Right ventricle myocardium inferior (tissue), 1 donor: ENCODE measurements at places on chromosomes 4 and X. TPM values are rescaled to one million over a fixed set of nuclear protein-coding genes. Genes with fewer than 3 reads are reported as not detected.

DNA sequence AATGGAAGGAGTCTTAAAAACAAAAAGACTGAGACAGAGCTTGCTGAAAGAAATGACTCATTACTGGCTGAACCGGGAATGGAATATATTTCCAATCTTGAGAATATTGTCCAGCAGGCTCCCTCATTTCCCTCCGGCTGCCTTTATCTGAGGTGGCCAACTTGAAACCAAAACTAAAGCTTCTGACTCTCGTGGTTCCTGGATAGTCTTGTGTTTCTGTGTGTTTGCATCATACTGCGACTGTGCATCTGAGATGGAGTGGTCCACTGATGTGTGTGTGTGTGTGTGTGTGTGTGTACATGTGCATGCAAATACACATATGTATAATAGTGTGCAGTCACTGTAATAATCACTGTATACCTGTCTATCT, 145.6 kb upstream of the SCML1 start:
- no peak for DNase-seq

Gene TIGD4
- not detected for total RNA-seq

Gene FAM184B
- not detected for total RNA-seq

DNA sequence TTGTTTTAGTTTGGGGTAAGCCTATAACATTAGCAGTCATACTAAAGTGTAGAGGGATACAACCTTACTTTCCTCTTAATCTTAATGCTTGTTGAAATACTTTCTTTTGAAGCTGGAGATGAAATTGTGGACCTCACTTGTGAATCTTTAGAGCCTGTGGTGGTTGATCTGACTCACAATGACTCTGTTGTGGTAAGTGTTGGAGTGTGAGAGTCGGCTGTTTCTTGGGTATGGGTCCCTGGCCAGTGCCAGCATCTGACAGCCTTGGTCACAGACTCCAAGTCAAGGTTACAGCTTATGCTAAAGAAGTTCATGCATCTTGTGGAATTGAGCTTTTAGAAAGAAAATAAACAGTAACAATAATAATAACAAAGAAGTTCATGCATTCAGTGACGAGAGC, 31.6 kb downstream of the RNF4 start:
- DNase-seq = no peak

- no peak for DNase-seq
These were observed 15.2 kb upstream of the RUFY3 start for GRCh38 chr4:70706516-70706915.

DNA sequence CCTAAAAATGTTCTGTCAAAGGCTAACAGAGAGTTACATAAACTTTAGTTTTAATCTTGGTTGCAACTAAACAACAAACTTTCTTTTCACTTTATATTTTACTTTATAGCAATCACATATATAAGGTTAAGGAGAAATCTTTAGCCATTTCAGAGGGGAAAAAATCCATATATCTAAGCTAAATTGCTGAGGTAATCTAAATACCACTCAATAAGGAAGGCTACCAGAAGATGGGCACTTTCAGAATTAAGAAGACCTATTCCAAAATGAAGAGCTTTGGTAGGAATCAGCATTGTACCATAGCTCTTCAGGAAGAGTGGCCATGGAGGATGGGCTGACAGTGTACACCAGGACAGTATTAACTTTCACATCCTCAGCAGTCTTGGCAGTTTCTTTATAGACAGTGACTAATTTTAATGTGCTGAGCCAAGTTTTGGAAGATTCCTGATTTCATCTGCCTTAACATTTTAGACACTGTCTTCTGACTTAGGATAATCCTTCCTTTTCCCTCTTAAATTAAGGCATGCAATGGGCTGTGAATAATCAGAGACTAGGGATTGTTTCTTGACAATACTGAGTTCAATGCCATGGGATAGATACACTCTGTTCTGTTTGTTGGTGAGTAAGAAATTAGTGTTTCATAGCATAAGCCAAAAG, 7.1 kb downstream of the FAT4 start:
- no peak for DNase-seq

DNA sequence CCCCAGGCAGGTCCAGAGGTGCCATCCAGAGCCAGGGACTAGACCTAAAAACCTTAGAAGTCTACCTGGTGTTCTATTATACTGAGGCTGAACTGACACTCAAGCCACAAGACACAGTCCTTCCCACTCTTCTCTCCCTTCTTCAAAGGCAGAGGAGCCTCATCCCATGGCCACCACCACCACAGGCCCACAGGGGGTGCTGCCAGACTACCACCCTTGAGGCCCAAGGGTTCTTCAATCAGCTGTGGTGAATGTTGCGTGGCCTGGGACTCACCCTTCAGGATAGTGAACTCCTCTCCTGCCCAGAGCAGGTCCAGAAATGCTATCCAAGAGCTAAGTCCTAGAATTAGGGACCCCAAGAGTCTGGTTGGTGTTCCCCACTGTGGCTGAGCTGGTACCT, 17.5 kb upstream of the RFC1 start:
- DNase-seq = no peak

Gene PPBP
- 0.35 TPM for total RNA-seq

DNA sequence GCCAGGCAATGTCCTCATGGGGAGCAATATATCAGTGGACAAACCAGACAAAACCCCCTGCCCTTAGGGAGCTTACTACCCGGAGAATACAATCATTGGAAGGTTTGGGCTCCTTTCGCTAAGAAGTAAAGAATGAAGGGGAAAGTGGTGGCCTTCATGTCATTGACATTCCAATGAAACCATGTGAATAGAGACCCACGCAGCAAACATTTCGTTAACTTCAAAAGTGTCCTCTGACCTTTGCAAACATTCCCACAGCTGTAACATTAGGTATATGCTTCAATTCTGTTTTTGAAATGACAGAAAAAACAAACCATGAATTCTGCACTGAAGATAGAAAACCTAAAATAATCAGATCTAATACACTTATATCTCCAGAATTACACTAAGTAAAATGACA, 7.0 kb downstream of the ATP8A1 start:
- DNase-seq = no peak

GRCh38 chr4:151484396-151485102, 75.6 kb downstream of the FHIP1A start:
- DNase-seq = no peak

GRCh38 chrX:46587753-46588171, 14.2 kb downstream of the CHST7 start:
- DNase-seq = no peak

- DNase-seq = no peak
These were observed 129.0 kb downstream of the ARAP2 start for GRCh38 chr4:36115312-36115711.

Gene ACSL4
- 30.6 TPM for total RNA-seq

GRCh38 chr4:16160457-16160856, 65.8 kb downstream of the TAPT1 start:
- no peak for DNase-seq
